ENCODE measurements at places on chromosomes 5 and 9. TPM values are rescaled to one million over a fixed set of nuclear protein-coding genes. Genes with fewer than 3 reads are reported as not detected.

PRDM9 gene
- total RNA-seq, result 0.15 TPM

TAF1L gene
- total RNA-seq, result not detected

SHISAL2B gene
- total RNA-seq, result 143 TPM

IL9 gene
- total RNA-seq, result not detected

PCDHB3 gene
- 17.7 TPM for total RNA-seq

AKNA gene
- 10.9 TPM for total RNA-seq

VCAN gene
- 397 TPM for total RNA-seq

DMRT3 gene
- not detected for total RNA-seq

HSPB3 gene
- not detected for total RNA-seq

RAB14 gene
- total RNA-seq, result 37.8 TPM

Data from endodermal cell (in vitro differentiated cells).